HCT116 (cell line): ENCODE measurements at places on chromosomes 2 and 18. TPM values are rescaled to one million over a fixed set of nuclear protein-coding genes. Genes with fewer than 3 reads are reported as not detected.

The KCNK3 gene
- 0.71 TPM for total RNA-seq

The GRB14 gene
- 6.3 TPM for total RNA-seq

The CHST10 gene
- 0.27 TPM for total RNA-seq

The SATB2 gene
- 13.8 TPM for total RNA-seq

The FZD7 gene
- 14.6 TPM for total RNA-seq

The OSBPL6 gene
- 11.6 TPM for total RNA-seq

The IL1B gene
- total RNA-seq, result not detected

The TMEM37 gene
- 2.3 TPM for total RNA-seq

The GALNT13 gene
- 0.44 TPM for total RNA-seq

The POTEI gene
- 1.2 TPM for total RNA-seq

The TUBA4B gene
- total RNA-seq, result not detected

The HADHB gene
- 65.5 TPM for total RNA-seq

The C2orf80 gene
- total RNA-seq, result not detected

The ICA1L gene
- total RNA-seq, result 2.5 TPM

The MRO gene
- 0.84 TPM for total RNA-seq

The SRD5A2 gene
- not detected for total RNA-seq

The NT5C1B gene
- total RNA-seq, result not detected

The ZBTB7C gene
- 0.37 TPM for total RNA-seq

The CIB4 gene
- total RNA-seq, result not detected

The CD8B2 gene
- total RNA-seq, result not detected

The EGR4 gene
- total RNA-seq, result 0.37 TPM

The FOXD4L1 gene
- 0.64 TPM for total RNA-seq

The ALKAL2 gene
- not detected for total RNA-seq

The HAT1 gene
- total RNA-seq, result 72.6 TPM

The TTR gene
- total RNA-seq, result 1.2 TPM

The KIF1A gene
- total RNA-seq, result 0.27 TPM

The STARD6 gene
- total RNA-seq, result not detected
